ENCODE measurements at places on chromosomes 6 and 20.

DNA sequence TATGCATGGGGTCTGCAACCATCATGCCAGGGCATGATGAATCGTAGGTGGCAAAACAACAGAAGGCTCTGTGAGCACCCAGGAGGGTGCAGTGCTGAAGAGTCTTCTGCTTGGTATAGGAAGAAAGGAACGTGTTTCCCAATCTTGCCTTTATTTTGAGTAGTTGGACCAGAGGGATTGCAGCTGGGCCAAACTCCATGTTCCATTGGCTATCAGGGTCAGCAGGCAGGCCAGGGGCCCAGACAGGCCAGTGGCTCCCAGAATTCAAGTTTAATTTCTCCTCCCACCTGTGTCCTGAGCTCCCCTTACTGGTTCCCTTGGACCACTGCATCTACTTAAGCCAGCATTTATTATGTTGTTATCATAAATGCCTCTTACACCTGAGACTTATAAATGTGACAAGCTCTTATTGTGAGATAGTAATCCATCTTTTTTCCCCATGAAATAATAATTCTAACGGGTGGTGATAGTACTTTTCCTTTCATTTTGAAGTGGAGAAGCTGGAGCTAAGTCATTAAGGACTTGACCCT is 918 bp upstream of the TRIM38 start:
- no peak for DNase-seq

GRCh38 chr6:136284909-136285308 is 4.7 kb downstream of the BCLAF1 start:
- peak; percentile 29 for DNase-seq

DNA sequence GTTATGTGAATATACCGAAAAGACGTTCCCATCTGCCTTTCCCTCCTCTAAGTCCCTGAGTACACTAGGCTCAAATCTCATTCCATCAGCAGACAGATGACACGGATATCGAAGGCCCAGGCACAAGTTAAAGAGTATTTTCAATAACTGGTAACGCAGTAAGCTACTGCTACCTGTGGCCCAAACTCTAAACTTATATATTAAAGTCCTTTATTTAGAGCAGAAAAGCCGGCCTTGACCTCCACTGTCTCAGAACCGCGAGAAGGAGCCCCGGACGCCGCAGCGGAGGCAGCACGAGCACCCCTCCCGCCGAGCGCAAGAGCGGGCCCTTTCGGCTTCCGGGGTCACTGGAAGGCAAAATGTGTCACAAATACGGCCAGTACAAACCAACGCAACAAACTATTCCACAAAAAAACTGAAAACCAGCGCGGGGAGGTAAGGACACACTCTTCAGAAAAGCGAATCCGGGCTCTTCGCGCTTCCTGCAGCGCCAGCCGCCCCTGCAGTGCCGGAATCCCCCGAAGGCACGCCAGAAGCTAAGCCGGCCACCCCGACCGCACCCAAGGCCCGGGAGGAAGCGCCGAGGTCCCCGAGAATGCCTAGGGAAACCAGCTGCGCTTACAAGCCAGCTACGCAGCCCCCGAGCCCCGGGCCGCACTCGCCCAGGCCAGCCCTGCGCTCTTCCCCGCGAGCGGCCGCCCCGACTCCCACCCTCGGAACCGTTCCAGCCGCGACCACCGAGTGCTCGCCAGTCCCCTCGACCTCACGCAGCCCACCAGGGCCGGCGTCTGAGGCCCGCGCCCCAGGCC is 681 bp downstream of the DIDO1 start:
- peak; percentile 45 for DNase-seq

DNA sequence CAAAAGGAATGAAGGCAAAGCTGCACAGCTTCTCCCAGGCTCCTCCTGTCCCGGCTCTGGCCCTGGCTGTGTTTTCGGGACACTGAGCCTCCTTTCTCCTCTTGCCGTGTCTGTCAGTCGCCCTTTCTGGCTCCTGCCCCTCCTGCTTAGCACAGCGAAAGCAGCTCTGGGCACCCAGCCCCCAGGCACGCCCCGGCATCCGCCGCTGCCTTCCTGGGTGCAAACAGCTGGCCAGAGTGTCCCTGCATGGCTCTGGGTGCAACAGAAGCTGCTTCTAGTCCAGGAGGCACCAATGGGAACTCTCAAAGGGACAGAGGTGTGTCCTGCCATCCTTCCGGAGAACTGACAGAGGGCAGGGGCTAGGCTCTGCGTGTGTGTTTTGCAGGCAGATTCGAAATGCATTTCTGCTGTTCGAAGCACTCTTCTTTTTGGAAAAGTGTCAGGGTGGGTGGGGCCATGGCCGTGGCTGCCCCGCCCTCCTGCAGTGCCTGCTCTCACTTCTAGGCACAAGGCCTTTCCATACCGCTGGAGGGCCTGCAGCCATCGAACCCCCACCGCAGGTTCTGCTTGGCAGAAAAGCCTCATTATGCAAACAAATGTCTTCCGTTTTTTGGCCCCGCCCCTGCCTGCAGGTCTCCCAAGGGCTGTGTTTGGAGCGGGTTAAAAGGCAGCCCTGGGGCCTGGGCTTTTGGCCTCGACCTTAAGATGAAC is 15.5 kb downstream of the COL9A3 start:
- DNase-seq = no peak

GRCh38 chr6:17169291-17169690 is 67.4 kb downstream of the STMND1 start:
- peak; percentile 73 for DNase-seq

DNA sequence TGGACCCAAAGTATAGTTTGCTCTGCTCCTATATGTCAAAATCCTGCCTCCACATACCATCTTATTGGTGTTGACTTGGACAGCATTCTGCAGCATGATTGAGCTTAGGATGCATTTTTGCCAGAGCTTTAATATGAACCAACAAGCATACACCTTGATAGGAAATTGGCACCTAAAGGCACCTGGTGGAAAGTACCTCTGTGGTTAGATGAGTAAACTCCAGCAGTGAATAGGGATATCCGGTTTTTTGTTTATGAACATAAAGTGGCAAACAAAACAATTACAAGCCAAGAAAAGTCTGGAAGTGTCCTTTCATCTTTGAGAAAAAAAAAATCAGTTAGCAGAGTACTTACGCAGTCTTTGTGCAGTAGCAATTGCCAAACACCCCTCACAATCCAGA is 6.2 kb upstream of the CYP24A1 start:
- DNase-seq = no peak

All from hepatic stellate cell (primary cell).